ENCODE measurements at places on chromosomes 6 and 20.

- DNase-seq: no peak
Measured at GRCh38 chr6:64254558-64254957, 619.0 kb downstream of the PHF3 start.

DNA sequence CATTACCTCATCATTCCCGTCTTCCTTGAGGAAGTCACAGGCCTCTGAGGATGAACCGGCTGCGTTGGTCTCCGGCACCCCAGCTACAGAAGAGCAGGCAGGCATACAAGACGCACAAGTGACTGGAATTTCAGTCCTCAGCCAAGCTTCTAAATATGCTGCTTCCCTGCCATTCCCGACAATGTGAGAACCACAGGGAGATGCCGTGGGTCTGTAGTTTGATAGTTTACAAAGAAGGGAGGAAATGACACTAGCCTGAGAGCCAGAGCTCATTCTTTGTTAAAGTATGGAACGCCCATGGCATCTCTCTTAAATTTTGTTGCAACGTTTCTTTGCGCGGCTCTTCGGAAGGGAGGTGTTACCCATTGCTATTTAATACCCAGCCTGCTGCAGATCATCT is 25.7 kb downstream of the HEBP2 start:
- no peak for DNase-seq

DNA sequence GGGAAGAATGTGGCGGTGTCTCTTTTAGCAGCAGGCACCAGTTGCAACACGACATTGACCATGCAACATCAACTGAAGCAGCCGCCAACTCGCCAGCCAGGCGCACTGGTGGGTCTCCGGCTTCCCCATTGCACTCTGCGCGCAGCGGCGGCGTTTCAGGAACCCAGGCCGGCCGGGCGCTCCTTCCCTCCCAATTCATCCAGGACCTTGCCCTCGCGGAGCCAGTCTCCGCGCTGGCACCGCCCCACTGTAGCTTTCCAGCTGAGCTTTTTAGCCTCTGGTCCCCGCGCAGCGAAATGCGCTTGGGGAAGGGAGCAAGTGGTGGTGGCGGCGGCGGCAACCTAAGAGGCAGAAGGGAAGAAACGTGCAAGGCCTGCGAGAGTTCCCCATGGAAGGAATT is 297.9 kb upstream of the RIMS1 start:
- DNase-seq: no peak

- no peak for DNase-seq
Measured at GRCh38 chr6:47188588-47189021, 121.1 kb downstream of the TNFRSF21 start.

DNA sequence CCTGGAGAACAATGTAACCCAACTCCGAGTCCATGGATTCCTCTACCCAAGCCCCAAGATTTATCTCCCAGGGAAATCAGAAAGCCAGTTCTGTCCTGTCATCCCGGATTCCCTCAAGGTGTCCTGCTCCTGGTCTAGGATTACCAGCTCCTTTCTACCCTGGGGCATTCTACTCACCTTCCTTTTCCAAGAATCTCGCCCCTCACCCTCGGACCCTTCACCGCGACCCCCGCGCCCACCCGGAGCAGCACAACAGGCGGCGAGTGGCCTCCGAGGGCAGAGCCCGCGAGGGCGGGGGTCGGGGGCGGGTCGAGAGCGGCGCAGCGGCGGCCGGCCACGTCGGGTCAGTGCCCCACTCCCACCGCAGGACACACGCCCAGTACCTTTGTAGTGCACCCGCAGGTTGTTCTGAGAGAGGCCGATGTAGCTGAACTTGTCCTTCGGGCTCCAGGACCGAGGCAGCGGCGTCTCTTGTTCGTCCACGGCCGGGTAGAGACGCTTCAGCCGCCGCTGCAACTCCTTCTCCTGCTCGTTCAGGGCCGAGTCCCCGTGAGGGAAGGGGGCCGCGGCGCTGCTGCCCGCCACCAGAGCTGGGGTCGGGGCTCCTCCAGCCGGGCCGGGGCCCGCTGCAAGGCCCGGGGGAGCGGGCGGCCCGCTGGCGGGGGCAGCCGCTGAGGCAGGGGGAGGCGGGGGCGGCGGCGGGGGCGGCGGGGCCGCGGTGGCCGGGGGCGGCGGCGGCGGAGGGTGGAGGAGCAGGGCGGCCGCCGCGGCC is 897 bp downstream of the RANBP9 start:
- DNase-seq: no peak

DNA sequence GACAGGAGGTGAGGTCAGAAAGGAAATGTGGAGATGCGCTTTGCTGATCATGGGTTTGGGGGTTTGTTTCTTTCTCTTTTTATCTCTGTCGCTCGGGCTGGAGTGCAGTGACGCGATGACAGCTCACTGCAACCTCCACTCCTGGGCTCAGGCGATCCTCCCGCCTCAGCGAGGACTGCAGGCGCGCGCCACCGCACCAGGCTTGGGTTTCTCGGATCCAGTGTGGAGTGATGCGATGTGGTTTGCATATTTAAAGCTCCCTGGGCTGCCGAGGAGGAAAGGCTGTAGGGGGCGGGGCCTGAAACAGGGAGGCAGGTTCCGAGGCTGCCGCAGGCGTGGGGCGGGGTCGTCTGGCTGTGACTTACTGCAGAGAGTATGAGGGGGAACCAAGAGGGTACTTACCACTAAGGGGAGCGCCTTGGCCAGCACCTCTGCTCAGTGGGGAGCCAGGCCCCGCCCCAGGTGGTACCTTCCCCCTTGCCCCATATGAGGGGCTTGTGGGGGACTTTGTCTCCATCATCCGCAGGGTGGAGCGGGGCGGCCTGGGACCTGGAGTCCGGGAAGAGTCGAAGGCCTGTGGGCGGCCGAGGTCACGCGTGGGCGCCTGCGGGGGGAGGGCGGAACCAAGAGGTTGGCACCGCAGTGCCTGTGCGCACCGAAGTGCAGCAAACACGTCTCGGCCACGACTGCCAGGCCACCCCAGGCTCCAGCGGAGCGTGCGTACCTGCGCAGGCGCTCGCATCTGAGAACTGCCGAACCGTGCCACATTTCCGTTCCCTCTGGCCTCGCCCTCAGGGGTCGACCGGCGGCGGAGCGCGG is 12.7 kb upstream of the BAK1 start:
- no peak for DNase-seq

GRCh38 chr20:13249118-13249797 is 28.2 kb downstream of the ISM1 start:
- DNase-seq: no peak

DNA sequence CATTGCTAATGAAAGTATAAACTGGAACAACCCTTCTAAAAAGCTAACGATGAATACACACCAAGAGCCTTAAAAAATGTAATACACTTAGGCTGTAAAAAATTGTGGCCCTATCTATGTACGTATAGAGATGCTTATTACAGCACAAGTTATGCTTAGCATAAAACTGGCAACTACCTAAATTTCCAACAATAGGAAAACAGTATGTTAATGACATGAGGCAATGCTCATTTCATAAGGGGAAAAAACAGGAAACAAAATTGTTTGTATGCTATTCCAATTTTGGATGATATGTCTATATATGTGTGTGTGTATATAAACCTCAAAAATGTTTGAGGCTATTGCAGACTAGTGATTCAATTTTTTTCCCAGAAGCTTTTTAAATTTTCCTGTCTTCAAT is 82.5 kb downstream of the DTNBP1 start:
- no peak for DNase-seq

DNA sequence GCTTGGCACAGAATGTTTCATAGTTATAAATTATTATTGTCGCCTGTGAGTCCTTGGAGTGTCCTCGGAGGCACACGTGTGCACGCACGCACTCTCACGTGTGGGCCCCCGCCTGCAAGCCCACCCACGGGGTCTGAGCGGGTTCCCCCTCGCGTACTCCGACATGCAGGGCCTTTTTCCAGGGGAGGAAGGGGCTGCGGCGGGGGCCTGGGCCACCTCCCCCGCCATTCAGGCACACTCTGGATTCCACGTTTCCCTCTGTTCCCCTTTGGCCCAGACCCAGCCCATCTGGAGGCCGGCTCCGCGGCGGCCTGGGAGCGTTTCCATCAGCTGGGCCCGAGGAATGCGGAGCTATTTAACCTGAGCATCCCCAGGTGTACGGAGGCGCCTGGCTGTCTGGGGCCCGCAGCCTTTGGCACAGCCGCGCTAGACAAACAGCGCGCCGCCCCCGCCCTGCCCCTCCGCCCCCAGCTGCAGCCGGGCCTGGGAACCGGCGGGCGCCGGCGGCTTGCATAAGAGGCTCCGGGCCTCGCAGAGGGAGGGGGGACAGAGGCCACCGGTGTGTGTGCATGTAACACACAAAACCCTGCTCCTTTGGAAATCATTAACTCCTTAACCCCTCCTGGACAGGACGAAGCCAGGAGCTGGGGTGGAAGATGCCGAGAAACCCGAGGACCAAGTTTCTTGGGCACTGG is 3.3 kb downstream of the ID1 start:
- DNase-seq: no peak

GRCh38 chr6:164554700-164555476 is 754.5 kb downstream of the C6orf118 start:
- DNase-seq: no peak

GRCh38 chr6:82909551-82909950 is 156.1 kb downstream of the UBE3D start:
- DNase-seq: no peak

DNA sequence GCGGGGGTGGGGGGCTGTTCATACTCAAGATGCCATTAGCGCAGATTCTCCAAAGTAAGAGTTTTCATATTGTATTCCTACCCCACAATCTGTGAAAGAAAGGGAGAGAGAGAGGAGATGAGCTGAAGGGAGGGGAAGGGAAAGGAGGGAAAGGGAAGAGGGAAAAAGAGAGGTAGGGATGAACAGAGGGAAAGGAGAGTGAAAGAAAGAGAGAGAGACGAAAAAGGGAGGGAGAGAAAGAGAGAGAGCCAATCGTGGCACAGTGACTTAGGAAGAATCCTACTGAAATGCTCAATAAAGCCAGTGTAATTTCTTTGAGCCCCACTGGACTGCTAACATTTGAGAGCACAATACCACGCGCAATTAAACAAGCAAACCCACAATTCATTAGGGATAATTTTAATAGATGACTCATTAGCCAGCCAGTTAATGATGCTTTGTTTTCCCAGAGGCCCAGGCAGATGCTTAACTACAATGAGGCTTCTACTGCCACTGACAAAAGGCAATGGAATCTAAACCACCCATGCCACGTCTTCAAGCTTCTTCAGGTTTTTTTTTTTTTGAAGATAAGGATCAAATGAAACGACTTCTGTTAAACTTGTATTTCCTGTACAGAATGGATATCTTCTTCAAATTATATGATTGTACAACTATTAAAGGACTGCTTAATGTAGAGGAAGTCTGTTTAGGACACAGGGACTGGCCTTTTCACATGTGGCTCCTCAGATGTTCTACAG is 306.8 kb downstream of the FOXC1 start:
- DNase-seq: no peak

- no peak for DNase-seq
Measured at GRCh38 chr20:558117-558516, 14.5 kb upstream of the CSNK2A1 start.

- no peak for DNase-seq
Measured at GRCh38 chr6:148593130-148593812, 153.6 kb upstream of the UST start.

DNA sequence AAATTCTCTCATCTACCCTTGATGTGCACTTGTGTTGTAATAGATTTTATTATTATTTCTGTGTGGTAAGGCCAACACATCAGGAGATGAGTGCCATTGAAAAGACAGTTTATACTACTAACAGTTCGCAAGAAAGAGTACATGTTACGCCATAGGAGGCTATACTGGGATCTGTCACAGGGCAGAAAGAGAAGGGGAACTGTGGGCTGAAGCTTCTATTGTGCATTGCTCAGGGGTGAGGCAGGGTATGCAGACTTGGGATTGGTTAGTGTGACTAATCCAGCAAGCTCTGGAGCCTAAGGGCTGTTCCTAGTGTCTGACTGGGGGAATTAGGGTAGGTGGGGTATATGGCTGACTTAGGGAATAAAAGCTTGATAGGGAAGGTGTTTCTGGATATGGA is 50.9 kb downstream of the GPR63 start:
- no peak for DNase-seq

GRCh38 chr20:38919683-38920082 is 6.5 kb upstream of the FAM83D start:
- no peak for DNase-seq

- DNase-seq: no peak
Measured at GRCh38 chr6:78615430-78615904, 251.9 kb upstream of the IRAK1BP1 start.

- DNase-seq: no peak
Measured at GRCh38 chr6:125745281-125746018, 4.0 kb upstream of the HEY2 start.

DNA sequence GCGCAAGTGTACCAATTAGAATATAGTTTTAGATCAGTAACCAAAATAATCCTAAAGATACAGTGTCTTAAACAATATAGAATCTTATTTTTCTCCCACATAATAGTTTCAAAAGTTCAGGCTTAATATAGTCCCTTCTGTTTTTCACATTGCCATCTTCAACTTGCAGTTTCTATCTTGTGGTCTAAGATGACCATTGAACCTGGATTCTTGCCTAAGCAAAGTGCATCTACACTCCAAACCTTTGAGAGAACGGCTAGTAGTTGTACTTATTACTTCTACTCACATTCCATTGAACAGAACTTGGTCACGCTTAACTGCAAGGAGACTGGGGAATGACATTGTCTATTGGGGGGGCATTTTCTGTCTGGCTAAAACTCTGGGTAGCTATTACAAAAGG is 373.0 kb downstream of the LMBRD1 start:
- no peak for DNase-seq

GRCh38 chr6:170013815-170014214 is 262.4 kb downstream of the ERMARD start:
- no peak for DNase-seq

DNA sequence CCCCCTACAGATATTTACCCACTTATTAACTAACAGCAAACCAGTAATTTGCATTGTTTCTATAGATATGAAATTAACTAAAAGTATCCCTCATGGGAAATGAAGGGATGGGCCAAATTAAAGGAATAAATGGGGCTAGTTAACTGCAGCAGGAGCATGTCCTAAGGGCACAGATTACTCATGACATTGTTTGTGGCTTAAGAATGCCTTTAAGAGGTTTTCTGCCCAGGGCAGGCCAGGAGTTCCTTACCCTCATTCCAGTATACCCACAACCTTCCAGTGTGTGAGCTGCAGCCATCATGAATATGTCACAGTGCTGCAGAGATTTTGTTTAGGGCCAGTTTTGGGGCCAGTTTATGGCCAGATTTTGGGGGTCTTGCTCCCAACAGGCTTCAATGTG is 1101.9 kb downstream of the PRIM2 start:
- DNase-seq: no peak

- no peak for DNase-seq
Measured at GRCh38 chr20:56423886-56424285, 11.8 kb downstream of the CASS4 start.

DNA sequence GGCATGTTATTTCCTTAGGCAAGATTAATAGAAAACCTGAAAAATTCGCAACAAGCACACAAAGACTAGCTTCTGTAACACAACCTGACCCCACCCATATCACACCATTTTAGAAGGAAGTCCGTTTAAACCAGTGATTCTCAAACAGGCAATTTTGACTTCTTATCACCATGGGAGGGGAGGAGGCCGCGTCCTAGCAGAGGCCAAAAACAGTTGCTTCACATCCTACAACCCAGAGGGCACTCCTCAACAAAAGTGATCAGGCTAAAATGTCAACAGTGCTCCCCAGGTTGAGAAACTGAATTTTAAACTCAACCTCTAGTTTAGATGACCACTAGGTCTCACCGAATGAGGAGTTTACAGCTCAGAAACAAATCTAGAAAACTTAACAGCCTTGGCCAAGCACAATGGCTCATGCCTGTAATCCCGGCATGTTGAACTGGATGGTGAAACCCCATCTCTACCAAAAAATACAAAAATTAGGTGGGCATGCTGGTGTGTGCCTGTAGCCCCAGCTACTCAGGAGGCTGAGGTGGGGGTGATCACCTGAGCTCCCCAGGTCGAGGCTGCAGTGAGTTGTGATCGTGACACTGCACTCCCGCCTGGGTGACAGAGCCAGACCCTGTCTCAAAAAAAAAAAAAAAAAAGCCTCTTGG is 3.4 kb downstream of the SNX5 start:
- no peak for DNase-seq
